AG10803 (cell line): ENCODE measurements at places on chromosomes 3 and 15.

- peak; percentile 40 for DNase-seq
Observed at GRCh38 chr3:170848292-170848917, 21.6 kb downstream of the RPL22L1 start.

DNA sequence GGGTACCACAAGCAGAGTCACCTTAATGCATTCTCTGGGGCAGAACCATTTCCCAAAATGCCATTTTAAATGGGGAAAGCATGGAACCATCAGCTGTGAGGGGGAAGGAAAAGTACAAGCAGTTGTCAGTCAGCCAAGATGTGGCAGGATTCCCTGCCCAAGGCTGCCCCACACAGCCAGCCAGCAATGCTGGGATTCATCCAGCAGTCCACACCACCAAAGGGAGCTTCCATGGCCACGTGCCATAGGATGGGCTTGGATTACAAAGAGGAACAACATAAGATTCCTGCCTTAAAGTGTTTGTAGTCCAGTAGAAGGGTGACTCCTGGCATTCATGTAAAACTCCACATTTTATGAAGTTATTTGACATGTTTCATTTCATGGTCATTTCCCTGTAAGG lies 233.3 kb downstream of the SHOX2 start:
- DNase-seq = peak; percentile 43

DNA sequence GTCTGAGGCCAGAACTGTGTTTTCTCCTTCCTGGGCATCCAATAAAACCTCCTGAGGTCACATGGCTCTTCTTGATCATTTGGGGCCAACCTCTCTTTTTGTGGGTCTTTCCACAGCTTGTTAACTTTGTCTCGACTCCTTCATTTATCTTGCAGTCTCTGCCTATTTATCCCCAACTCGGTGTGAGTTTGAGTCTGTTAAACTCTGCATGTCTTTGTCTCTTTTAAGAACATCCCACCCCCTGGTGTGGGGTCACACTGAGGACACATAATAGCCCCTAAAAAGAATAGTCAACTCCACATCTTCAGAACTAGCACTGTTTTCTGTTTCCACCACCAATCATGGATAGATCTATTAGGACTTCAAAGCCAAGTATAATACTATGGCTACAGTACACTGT lies 187.2 kb downstream of the TLE3 start:
- no peak for DNase-seq

DNA sequence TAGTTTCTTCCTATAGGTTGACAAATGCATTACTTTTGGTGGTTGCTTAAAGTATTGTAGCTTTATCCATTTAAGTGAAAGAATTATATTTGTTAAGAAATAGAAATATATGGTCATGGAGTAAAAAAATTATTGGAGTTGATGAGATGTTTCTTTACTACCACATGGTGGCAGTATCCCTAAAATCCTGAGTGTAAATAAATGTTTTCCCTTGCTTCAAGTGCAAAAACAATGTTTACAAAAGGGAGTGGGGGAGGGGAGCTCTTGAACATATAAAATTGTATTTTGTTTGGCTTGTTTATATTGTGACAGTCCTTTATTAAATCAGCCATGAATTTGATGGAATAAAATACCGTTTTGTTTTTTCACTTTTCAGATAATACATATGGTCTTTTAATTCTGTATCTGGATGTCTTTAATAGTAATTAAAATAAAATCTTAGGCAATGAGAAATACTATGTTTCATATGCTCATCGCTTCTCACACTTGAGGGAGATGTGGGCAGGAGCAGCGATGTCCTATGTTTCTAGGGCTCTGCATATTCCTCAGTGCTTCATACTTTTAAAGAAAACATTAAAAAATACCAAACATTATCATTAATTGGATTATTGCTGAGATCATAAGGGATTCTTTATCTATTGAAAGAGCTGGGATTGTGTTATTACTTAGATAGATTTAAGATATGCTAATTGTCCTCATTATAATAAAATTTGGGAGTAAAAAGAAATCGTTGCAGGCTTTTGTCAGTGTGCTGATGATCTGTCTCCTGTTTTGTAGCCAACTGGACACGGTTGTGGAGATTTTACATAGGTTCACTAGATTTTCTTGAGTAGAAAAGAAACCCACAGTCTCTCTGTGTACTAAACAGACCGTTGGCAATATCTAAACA lies 349.7 kb downstream of the TUSC7 start:
- peak; percentile 44 for DNase-seq

DNA sequence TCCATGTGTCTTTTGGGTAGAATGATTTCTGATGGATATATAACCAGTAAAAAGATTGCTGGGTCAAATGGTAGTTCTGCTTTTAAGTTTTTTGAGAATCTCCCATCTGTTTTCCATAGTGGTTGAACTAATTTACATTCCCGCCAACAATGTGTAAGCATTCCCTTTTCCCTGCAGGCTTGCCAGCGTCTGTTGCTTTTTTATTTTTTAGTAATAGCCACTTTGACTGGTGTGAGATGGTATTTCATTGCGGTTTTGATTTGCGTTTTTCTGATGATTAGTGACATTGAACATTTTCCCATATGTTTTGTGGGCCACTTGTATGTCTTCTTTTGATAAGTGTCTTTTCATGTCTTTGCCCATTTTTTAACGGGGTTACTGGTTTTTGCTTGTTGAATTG lies 36.3 kb upstream of the MB21D2 start:
- DNase-seq = peak; percentile 56
